ENCODE measurements at places on chromosomes 5 and 9.

DNA sequence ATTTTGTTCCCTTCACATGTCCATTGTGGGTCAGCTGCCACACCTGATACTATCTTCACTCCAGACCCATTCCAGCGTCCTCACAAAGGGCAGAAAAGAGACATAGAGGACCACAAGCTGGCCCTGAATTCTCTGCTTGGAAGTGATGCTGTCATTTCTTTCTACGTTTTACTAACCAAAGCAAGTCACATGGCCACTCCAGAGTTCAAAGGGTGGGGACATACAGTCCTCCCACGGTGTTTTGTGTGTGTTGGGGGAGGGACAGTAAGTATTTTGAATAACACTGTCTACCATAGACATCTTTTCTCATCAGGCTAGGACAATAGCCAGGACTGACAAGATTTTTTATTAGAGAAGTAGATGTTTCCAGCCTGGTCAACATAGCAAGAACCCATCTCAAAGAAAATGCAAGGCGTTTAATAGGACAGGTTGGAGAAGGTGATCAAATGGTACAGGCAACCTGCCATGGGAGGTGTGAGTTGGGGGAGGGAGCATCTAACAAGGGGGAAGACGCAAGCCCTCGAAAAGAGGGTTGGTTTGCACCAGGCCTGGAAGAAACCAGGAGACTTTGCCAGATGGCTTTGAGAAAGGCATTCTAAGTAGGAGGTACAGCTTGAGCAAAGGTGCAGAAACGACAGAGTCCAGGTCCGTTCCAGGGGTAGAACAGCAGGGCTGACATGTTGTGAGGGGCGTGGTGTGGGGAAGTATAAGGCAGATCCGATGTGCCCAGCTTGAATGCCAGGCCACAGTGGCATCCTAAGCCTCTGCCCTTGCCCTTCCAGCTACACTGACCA lies 11.3 kb upstream of the GLIPR2 start:
- DNase-seq = no peak

DNA sequence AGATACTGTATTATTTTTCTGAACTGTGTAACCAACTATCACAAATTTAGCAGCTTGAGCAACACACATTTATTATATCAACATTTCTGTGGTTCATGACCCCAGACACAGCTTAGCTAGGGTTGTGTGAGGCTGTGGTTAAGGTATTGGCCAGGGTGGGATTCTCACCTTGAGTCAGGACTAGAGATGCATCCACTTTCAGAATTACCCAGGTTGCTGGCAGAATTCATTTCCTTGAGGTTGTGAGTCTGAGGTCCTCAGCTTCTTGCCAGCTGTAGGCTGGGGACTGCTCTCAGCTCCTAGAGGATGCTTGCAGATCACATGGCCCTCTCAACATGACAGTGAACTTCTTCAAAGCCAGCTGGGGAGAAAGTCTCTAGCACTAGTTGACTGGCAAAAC lies 122.5 kb upstream of the RASGRF2 start:
- DNase-seq = no peak

DNA sequence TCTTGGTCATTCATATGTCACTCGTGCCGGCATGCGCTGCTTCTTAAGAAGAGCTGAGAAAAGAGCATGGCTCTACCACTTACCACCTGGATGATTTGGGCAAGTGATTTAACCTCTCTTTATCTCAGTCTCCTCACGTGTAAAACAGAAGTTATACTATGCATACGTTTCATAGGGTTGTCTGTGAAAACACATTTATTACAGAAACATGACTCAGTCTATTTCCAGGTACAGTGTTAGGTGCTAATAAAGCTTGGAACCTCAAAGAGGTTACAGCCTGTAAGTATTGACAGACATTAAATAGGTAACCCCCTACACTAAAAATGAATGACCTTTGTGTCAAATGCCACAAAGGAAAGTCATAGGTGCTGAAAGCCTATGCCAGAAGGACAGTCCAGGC lies 43.1 kb downstream of the MED27 start:
- DNase-seq = no peak

DNA sequence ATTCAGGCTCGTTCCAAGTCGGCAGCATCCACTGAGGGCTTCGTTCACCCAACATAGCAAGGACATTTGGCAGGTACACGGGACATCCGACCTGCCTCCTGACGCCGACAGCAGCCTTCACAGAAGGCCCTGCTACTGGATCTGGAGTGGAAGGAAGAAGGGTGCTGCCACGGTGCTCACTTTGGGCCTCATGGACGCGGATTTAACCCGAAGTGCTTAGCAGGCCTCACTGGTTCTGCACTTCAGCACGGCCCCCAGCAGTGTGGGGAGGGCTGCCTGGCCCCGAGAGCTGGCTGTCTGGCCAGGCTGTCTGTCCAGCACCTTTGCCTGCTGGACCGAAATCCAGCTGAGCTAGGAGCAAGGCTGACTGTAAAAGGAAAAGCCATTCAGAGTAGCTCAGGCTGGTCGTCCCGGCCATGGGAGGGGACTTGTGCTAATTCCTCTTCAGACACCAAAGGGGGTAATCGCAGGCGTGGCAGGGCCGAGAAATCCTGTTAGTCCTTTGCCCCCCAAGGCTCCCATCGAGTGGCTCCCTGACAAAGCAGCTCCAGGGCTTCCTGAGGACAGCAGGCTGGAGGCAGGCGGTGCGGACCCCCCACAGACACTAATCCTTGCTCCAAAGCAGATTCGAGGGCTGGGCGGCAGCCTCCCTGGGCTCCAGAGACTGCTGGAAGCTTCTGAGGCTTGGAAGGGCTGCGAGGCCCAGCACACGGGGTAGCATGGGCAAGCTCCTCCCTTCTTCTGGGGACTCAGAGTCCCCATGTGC lies 11.1 kb upstream of the RXRA start:
- DNase-seq = no peak
